Skeletal muscle tissue (tissue), 5 donors: ENCODE measurements at places on chromosomes 7 and 10. TPM values are rescaled to one million over a fixed set of nuclear protein-coding genes. Genes with fewer than 3 reads are reported as not detected.

The VKORC1L1 gene
- total RNA-seq, result 15.7 TPM

The ANXA8L1 gene
- 0.52 TPM for total RNA-seq

The CFAP69 gene
- 2.6 TPM for total RNA-seq

The BTBD16 gene
- not detected for total RNA-seq

The IDI2 gene
- not detected for total RNA-seq

The FAM24B gene
- 1.0 TPM for total RNA-seq
